Common myeloid progenitor, CD34-positive (primary cell): ENCODE measurements at places on chromosomes 13 and 19.

- no peak for DNase-seq
These were observed 15.8 kb downstream of the YIPF2 start for GRCh38 chr19:10912619-10913018.

DNA sequence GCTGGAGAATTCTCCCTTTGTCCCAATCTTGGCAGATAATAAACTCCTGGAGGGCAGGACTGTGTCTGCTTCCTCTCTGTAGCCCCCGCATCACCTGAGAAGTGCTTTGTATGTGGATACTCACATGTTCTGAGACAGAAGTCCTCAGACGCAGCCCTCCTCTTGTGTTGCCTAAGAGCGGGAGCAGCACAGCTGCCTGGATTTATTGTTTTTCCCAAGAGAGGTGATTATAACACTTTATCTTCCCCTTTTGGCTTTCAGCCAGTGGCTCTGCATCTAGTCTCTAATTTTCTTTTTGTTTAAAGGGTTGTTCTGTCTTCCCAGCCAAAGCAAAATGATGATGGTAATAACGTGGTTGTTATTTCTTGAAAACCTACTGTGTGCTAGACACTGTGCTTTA, 36.1 kb downstream of the OLFM4 start:
- no peak for DNase-seq

DNA sequence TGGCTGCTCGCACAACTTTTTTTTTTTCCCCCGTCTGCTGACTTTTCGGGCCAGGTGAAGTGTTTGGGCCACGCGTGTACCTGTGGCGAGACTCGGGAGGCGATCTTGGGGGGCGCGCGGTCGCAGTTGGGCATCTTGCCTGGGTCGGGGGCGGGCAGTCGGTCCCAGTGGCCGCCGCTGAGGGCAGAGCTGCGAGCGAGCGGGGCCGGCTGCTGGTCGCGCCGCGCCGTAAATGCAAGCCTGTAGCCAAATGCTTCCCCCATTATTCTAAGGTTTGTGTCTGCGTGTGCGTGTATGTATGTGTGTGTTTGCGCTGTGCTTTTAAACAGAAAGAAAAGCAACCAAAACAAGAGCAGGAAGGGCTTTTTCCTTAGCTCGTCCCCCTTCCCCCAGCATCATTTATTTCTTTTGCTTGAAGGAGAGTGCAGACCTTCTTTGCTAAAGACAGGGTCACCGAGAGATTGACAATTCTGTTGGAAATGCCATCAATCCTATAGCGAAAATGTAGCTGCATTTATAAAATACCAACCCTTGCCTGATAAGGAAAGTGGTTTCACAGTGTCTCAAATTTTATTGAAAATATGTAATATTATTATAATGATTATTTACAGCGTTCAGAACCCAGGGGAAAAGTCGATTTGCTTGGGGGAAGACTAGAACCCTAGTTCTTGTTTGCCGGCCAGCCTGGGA, 143.2 kb upstream of the ZNF536 start:
- DNase-seq: peak; percentile 57

- no peak for DNase-seq
These were observed at the start of gene DOCK9 for GRCh38 chr13:98977568-98978265. Gene DOCK9, minus strand, starts transcription at chr13:98978064. Its CDS starts 155 bp downstream, at chr13:98977909.

DNA sequence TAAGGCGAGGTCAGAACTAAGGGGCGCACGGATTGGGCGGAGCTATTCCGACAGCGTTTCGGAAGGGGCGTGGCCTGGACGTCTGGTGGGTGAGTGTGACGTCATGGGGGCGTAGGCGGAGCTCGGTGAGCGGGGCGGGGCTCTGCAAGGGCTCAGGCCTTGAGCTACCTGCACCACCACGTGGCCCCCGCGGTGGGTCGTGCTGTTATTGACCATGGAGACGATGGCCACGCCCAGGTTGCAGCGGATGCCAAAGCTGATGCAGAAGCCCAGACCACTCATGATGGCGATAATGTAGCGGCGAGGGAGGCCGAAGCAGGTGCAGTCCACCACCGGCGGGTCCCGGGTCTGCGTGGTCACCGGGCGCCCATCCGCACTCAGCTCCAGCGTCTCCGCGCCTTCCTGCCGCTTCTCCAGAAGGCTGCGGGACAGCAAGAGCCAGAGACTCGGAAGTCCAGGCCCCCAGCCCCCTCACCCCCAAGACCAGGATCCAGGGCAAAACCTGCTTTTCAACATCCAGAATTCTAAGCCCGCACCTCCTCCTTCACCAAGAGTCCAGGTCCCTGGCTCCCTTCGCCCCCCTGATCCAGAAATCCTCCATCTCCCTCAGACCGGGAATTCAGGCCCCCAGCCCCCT, 4.8 kb downstream of the SLC17A7 start:
- peak; percentile 77 for DNase-seq

DNA sequence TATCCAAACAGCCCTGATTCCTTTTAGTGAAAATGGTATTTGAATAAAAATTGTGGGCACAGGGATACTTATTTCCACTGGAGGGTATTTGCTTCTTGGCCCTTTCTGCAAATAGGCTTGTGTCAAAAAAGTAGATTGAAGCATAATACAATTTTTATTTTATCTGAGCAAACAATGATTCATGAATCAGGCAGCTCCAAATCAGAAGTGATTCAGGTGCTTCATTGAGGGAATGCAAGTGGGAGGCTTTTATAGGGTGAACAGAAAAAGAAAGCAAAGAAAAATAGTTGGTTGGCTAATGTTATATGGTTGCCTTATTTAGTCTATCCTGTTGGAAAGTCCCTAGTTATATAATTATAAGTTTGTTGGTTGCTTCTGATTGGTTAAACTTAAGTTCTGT, 117.9 kb downstream of the ITGBL1 start:
- DNase-seq: no peak

DNA sequence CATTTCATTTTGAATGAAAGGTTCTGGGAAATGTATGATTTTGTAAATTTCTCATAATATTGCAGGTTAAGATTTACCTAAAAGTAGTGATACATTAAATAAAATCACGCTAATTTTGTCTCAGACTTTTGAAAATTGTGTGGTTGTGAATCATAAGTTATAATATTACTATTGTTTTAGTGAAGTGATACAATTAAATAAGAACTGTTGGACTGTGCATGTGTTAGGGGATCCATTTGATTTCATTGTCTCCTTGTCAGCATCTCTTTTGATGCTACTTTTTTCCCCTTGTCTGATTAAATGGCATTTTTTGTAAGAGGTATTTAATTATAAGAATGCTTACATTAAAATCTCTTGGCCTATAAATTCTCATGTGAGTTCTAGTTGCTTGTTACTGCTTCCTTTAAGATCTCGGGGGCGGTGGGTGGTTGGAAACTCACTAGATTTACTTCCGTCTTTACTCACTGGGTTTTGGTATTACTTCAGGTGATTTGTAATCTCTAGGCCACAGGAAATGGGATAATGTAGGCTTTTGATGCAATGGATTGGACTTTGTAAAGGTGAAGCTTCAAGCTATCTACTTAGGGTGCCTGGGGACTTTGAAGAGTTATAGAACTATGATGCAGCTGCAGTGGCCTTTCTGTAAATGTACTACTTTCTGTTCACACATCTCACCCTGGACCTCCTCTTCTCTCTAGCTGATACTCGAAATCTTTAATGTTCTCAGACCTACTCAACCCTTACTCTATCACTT, 66.5 kb downstream of the PAN3 start:
- no peak for DNase-seq

DNA sequence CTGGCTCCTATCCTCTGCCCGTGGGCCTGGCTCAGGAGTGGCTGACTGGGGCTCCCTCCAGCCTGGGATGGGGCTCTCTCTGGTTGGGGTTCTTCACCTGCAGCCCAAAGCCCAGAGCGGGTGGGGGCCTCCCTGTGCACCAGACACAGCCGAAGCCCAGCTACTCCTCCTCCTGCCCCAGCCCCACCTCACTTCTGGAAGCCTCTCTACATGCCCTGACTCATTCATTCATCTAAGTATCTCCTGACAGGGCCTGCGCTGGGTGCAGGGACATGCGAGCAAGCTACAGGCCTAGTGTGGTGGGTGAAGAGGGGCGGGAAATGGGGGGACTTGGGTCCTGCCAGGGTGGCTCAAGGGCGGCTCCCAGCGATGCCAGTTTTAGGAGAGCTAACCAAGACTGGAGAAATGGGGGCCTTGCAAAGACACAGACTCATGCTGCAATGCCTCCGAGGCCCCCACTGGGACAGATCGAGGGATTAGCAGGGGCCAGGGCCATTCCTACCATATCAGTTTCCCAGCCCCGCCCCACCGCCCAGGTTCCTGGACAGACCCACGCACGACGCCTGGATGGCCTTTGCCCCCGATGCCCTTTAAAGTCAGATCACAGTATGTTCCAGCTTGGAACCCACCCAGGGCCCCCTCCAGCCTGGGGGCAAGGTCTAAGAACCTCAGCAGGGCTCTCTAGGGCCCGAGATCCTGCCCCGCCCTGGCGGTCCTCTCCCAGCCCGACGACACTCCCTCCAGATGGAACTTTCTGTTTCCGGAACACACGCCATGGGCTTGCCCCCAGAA, 12.6 kb downstream of the LSM4 start:
- no peak for DNase-seq

DNA sequence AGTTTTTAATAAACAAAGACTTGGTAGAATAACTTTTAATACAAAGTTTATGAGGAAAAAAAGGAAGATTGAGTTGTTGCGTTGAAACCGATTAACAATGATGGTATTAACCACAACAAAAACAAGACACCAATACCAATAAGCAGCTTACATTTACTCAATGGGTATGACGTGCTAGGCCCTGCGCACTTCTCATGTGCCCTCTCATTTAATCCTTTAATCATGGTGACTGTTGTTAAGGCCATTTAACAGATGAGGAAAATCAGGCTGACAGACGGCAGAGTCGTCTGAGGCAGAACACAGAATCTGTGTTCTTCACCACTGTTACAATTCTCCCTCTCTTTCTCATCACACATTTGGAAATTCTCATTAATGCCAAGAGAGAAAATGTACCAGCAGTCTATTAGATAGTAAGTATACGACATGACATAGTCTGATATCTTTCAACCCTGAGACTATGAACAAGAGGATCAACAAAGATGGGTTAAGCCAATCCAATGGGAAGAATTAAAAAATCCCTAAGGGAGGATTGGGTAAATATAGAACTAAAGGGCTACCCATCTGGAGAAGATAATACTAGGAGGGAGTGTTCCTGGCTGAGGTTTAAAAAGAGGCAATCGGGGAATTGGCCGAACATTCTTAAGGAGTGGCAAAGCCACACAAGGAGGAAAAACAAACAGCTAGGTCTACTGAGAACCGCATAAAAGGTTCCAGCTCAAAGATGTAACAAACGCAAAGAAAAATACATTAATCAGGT, 54.0 kb downstream of the DOCK9 start:
- DNase-seq: no peak
